ENCODE measurements at places on chromosomes 16 and 17.

DNA sequence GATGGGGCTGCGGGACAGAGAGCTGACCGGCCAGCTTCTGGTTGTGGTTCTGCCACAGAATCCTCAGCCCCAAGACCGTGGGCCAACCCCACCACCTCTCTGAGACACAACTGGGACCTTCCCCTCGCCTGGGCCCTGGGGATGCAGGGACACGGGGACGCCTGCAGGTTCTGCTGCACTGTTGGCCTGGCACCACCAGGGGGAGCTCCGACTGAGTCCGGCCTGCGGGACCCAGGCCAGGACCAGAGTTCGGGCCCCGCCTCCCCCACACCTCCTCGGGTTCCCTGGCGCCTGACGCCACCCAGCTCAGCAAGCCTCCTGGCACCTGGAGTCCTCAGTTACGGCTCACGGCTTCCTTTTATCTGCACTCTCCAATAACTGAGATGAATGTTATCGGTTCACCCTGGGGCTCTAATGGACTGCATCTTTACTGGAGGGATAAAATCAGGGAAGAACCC, 27.3 kb downstream of the TBC1D16 start:
- peak; percentile 90 for DNase-seq

DNA sequence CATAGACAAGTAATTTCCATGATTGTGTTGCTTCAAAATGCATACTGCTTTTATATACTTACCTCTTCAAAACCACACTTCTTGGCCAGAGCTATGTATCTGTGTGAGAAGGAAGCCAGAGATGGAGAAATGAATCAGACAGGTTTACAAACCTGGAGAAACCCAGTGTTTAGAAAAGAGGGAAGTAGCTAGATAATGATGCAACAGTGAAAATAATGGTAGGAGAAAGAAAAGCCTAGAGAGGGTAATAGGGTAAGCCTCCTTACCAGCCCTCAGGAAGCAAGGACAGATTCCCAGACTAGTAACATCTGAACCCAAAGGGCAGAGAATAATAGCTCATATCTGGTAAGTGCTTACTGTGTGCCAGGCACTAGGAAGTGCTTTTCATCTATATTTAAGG, 250.3 kb upstream of the CDH11 start:
- no peak for DNase-seq

DNA sequence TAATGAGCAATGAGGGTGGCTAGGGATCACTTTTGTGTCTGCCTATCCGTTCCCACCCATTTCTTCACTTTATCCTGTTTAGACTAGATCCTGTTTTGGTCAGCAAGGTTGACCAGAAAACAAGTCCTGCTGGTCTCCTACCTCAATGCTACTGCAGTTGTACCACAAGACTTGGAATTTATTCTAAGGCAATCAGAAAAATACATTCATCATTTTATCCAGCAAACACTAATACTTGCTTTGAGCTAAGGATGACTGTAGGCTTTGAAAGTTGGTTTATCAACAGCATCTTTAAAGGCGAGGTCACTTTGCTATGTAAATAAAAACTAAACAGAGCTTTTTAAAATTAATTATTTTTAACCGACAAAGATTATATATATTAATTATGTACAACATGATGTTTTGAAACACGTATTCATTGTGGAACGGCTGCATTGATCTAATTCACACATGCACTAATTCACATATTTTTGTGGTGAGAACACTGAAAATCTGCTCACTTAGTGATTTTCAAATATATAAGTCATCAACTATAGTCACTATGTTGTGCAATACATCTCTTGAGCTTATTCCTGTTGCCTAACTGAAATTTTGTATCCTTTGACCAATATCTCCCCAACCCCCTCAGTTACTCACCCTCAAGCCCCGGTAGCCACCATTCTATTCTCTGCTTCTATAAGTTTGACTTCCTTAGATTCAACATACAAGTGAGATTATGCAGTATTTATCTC, 125.9 kb upstream of the HS3ST3A1 start:
- DNase-seq = no peak

GRCh38 chr16:24035127-24035842, 199.5 kb downstream of the PRKCB start:
- DNase-seq = no peak

DNA sequence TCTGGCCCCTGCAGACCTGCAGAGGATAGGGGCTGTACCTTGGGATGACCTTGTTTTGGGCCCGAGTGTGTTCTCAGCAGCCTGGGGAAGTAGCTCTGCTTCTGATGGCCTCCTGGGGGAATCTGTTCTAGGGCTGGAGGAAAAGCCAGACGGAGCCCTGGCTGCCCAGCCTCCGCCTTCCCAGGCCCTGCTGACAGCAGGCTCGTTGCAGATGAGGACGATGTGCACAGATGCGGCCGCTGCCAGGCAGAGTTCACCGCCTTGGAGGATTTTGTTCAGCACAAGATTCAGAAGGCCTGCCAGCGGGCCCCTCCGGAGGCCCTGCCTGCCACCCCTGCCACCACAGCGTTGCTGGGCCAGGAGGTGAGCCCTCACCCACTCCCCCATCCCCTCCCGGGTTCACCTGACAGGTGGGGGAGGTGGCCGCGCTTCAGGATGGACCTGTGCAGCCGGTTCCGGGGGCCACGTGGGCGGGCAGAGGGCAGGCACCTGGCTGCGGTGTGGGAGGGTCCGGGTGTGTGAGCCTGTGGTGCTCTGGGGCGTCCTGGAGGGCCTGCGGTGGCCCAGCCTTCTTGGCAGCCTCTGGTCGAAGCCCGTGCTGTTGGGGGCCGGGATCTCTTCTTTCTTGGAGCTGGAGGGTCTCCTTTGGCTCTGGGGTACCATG, 4.9 kb downstream of the E4F1 start:
- no peak for DNase-seq

- DNase-seq = no peak
Measured at GRCh38 chr16:10937068-10937859, 5.0 kb downstream of the DEXI start.

DNA sequence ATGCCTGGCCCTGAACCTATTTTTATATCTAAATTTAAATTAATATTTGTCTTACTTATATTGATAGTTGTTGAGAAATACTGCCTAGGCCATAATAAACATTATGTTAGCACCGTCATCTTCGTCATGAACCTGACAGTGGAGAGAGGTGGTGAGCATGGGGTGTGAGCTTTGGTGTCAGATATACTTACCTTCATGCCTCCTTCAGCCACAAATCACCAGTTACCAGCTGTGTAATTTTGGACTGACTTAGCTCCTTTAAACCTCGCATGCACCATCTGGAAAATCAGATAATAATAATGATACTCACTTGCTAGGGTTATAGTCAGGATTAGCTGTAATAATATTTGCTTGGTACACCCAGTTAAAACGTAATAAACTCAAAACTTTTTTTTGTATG, 35.0 kb downstream of the SNX29 start:
- DNase-seq = no peak

- no peak for DNase-seq
Measured at GRCh38 chr17:65559804-65560627, 1.4 kb downstream of the AXIN2 start.

GRCh38 chr17:4712526-4712925, 2.1 kb downstream of the ARRB2 start:
- no peak for DNase-seq

DNA sequence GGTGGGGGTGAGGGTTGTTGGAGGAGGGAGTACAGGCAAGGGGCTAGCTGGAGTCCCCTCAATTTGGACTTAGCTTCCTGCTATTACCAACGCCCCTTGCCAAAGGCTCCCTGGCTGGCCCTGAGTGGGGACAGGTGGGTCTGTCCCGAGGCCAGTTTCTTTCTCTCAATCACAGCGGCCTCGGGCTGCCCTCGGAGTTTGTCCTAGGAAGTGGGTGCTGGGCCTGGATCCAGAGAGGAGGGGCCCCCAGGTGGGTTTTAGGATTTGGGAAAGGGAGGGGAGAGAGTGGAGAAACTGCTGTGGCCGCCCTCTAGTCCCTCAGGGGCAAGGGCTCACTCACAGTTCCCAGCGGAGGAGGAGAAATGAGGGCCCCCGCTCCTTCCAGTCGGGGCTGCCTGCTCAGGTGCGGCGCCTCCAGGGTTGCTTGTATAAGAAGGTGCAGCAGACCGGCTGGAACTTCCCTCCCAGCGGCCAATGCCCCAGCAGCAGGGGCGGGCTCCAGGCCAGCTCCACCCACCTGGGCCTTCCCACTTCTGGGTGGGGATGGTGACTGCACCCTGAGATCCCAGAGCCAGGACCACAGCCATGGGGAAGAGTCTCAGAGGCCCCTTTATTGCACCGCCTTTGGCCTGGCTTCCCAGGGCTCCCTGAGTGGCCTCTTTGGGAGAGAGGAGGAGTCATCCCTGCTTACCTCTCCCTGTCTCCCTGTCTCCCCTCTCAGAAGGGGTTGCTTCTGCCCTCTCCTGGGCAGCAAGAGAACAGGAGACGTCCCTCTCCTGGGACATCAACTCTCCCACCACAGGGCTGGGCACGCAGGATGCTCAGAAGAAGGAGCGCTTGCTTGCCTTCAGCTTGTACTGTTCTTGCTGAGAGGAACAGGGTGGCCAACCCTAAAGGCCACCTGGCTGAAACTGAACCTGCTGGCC, 112.0 kb upstream of the SMURF2 start:
- peak; percentile 37 for DNase-seq

DNA sequence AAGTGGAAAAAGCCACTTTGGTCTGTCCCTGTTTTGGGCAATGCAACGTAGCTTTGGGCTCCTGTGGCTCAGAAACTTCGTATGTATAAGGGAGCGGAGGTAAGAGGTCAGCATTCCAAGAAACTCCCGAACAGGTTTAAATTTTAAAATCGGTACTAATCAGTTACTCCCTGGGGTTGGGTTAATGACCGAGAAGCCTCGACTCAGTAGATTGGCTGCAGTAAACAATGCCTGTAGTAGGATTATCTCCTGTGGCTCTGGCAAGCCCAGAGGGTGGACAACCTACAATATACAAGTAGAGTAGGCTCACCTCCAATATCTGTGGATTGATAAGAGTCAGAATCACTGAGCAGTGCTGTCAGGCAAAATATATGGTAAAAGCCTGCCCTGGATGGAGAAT, 1.6 kb upstream of the GNA13 start:
- DNase-seq = no peak

GRCh38 chr17:18041776-18042175, 2.6 kb downstream of the GID4 start:
- no peak for DNase-seq

- peak; percentile 43 for DNase-seq
Measured at GRCh38 chr16:70298988-70299938, at the start of gene DDX19B. TSS of gene DDX19B (plus strand) at chr16:70299186. CDS start at chr16:70299298, 112 bp downstream.

- no peak for DNase-seq
Measured at GRCh38 chr17:38698760-38699159, 6.3 kb upstream of the MLLT6 start.

All from NCI-H2107 (cell line).